Anterior cingulate cortex (tissue), 58 donors: ENCODE measurements at places on chromosomes 1 and 21.
A peak's percentile ranks its signal among the peaks of the same experiment; 100 is the strongest.

- peak; percentile 22 for DNase-seq
Observed at GRCh38 chr1:192445839-192446489, 129.2 kb downstream of the RGS21 start.

- no peak for DNase-seq
Observed at GRCh38 chr1:237705462-237705861, 185.3 kb downstream of the ZP4 start.

DNA sequence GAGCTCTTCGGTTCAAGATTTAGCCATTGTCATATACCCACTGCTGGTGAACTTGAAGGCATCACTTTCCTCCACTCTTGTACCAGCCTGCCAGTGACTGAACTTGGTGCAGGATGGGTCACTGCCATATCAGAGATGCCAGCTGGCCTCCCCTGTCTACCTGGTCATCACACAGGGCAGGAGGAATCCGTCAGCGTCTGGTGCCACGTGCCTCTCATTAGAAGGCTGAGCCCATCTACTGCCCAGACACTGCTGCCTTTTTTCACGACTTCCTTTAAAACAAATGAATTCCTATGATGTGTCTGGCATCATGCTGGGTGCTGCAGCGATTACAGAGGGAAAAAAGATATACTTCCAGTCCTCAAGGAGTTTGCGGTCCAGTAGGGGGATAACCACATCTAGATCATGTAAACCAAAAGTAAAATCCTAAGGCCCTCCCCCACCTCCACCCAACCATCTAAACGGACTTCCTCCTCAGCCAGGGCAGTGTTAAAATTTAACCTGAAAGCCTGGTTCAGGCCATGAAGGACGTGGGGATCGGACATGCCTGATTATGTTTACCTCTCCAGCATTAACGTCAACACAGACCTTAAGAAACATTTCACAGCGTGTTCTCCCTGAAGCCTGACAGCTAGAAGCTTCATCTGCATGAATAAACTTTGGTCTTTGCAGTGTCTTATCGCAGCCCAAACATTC is 29.2 kb upstream of the PDE9A start:
- DNase-seq = no peak

DNA sequence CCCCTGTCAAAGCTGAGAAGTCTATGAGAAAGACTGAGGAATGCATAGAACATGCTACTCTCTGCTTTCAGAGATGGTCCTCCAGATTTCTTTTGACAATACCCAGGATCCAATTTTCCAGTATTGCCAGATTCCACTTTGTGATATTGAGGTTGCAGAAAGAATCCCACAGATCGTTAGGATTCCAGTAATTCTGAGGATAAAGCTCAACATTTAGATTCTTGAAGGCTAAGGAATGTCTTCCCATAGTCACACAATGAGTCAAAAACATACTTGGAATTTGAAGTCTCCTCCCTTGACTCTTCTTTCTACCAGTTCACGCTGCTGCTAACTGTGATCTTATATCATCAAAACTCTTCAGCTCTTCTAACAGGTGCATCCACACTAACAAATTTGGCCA is 57.1 kb downstream of the TNFSF18 start:
- no peak for DNase-seq

- DNase-seq = no peak
Observed at GRCh38 chr21:17763288-17764037, 55.7 kb downstream of the C21orf91 start.

DNA sequence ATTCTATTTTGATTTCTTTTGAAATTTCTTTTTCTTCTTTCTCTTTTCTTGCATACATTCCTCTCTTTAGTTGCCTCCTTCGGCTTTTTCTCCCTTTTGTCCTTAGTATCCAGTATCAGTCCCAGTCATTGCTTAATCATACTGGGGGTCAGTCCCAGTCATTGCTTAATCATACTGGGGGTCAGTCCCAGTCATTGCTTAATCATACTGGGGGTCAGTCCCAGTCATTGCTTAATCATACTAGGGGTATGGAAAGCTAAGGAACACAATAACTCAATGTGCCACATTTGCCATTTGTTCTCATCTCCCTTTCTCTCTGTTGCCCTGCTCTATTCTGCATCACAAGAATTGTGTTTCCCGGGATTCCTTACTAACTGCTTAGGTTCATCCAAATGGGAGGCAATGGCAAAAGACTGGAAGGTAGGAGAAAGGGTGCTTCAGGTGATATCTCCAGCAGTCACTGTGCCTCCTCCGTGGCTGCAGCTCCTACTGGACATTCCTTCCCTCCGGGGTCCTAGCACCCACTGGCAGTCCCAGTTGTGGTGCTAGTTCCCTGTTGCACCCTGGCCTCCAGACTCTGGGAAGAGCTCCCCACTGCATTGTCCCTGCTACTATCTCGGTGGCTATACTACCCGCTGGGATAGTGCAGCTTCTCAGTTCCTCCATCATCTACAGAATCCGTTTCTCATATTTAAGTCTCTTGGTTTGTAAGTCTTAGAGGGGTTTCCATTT is 32.6 kb upstream of the LAMC1 start:
- no peak for DNase-seq

DNA sequence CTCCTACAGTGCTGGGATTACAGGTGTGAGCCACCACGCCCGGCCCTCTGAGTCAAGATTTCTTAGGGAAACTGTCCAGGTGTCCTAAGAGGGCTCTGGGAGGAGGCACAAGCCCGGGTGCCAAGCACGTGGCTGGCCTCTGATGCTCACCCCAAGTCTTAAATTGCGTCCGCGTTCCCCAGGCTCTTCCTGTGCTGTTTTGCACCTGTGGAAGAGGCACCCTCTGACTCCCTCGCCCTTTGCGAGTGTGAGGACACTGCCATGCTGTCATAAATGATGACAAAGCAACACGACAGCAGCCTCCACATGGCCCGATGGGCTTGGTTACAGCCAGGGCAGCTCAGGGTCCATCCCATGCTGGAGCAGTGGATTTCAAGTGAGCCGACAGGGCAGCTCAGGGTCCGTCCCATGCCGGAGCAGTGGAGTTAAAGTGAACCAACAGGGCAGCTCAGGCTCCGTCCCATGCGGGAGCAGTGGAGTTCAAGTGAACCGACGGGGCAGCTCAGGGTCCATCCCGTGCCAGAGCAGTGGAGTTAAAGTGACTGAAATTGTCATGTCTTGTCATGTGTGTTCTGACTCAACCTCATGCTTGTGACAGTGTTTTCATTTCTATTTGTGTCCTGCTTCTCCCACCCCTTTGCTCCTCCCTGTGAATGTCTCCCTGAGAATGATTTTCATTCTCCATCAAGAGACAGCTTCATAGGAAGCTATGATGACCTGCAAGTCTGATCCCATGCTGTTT is 33.9 kb downstream of the PCNT start:
- no peak for DNase-seq

DNA sequence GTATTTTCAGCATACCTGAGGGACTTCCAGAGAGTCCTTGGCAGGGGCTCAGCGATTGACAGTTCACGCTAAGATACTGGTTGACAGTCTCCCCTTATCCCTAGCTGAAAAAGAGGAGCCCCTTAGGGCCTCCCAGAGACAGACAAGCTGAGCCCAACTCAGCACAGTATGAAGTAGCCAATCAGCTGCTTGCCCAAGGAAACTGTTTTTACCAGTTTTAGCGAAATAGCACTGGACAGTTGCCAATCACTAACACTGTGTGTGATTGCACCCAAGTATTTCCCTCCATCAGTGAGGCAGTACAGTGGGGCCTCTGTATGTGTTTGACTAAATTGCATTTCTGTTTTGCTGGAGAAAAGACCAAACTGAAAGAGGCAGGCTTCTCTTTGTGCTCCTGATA is 27.0 kb downstream of the KHDRBS1 start:
- DNase-seq = no peak
